ENCODE measurements at places on chromosomes 6 and 20. TPM values are rescaled to one million over a fixed set of nuclear protein-coding genes. Genes with fewer than 3 reads are reported as not detected.

DNA sequence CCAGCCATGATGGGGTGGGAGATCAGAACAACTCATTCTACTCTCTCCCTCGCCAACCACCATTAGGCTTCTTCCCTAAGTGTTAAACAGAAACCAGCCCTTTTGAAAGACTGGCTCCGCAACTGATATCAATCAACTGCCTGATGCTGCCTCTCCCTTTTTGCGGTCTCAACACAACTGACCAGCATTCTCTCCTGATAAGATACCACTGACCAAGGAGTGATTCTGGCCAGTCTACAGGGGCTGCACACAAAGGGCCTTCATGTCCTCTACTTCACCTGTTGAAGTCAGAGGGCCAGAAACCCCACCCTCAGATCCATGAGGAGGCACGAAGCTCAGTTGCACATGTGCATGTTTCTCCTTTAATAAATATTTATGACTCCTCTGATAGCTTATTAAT, 145.1 kb downstream of the CD24 start:
- DNase-seq: no peak

DNA sequence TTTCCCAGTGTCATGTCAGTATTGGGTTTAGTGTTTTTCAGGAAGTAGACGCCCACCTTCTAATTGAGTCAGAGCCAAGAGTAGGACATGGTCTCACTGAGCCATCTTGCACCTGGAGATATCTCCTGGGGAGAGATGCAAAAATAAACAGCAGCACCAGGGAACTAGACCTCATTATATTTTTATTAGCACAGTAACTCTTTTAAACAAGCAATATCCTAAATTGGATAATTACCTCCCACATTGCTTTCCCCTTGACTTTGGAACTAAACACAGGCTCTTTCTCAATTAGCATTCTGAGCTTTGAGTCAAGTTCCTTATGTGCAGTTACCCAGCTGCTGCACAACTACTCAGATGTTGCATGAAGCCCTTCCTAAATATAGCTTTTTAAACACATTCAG, 175.4 kb downstream of the IBTK start:
- DNase-seq: no peak

GRCh38 chr20:8432435-8433148, 300.5 kb downstream of the PLCB1 start:
- no peak for DNase-seq

DNA sequence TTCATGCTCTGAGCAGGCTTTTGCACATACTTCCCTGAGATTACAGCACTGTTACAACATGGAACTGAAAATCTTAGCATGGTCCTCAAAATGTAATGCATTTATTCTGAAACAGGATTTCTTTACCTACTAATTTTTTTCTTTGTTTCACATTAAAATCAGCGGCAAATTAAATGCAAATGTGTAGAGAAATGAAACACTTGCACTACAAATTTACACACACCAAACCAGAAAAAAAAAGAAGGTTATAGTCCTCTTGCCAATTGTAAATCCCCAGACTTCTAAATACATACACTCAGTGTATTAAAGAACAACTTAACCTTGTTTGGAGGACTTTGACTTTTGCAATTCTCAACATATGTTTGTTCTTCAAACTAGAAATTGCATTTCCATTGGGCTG, 210.9 kb upstream of the TBX18 start:
- no peak for DNase-seq

- no peak for DNase-seq
Measured at GRCh38 chr6:112231164-112231563, 23.2 kb downstream of the LAMA4 start.

DNA sequence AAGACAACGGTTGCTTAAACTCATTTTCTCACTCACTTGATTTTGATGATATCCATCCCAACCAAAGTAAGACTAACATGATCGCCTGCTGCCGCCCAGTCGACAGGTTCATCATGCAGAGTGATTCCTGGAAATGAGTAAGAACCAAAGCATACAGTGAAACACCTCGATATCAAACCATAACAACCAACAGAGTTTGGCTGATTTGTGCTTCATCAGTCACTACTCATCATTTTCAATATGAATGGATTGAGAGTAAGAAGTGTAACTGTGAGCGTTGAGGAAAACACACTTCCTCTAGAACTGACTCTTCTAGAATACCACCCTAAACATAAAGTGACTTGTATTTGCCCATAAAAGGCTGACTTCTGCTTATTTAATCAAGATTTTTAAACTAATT, 29.2 kb upstream of the ALDH8A1 start:
- DNase-seq: no peak

GRCh38 chr6:29451471-29452193, 5.2 kb downstream of the OR11A1 start:
- no peak for DNase-seq

DNA sequence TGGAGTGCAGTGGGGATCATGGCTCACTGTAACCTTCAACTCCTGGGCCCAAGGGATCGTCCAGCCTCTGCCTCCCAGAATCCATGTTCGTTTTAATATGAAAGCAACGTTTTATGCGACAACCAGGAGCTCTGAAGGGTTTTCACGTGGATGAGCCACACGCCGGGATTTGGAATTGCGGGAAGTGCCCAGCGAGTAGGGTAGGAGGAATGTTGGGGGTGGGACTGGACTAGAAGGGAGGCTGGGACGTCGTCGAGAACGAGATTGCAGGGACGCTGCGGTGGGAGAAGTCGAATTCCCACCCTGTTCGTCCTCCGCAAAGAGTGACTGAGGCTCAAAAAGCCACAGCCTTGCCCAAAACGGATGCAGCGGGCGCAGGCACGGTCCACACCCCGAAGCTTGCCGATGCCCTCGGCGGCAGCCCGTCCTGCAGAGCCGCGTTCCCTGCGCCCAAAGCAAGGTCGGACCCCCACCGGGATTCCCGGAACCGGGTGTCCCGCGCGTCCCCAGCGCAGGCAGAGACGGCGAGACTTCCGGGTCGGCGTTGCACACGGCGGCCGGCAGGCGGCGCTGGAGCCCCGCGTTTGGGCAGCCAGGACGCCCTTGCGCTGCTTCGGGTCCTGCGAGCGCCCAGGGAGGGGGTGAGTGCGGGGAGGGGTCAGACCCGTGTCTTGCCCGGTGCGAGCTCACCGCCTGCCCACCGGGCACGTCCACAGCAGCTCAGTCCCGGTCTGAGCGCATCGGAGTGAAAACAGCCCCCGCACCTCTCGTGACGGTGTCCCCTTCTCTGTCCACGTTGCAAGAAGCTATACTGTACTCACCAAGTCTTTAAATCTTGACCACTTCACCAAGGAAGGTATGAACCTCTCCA, 87.8 kb downstream of the DHX35 start:
- DNase-seq: peak; percentile 20

GRCh38 chr20:61061981-61062380, 190.1 kb upstream of the CDH4 start:
- no peak for DNase-seq

- DNase-seq: no peak
Measured at GRCh38 chr20:2253256-2253655, 42.5 kb upstream of the TGM3 start.

GRCh38 chr20:5580940-5581708, 169.1 kb upstream of the SHLD1 start:
- no peak for DNase-seq

GRCh38 chr6:132934496-132934895, 120.1 kb downstream of the RPS12 start:
- no peak for DNase-seq

DNA sequence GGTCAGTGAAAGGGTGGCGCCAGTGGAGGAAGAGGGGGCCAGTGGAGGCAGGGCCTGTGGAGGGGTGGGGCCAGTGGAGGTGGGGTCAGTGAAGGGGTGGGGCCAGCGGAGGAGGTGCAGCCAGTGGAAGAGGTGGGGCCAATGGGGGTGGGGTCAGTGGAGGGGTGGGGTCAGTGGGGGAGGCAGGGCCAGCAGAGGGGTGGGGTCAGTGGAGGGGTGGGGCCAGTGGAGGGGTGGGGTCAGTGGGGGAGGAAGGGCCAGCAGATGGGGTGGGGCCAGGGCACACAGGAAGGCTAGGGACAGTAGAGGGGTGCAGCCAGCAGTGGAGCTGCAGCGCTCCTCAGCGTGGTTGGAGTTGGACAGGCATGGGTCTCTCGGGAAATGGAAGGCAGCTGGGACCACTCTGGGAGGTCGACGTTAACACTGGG, 18.7 kb downstream of the ADRM1 start:
- no peak for DNase-seq

DNA sequence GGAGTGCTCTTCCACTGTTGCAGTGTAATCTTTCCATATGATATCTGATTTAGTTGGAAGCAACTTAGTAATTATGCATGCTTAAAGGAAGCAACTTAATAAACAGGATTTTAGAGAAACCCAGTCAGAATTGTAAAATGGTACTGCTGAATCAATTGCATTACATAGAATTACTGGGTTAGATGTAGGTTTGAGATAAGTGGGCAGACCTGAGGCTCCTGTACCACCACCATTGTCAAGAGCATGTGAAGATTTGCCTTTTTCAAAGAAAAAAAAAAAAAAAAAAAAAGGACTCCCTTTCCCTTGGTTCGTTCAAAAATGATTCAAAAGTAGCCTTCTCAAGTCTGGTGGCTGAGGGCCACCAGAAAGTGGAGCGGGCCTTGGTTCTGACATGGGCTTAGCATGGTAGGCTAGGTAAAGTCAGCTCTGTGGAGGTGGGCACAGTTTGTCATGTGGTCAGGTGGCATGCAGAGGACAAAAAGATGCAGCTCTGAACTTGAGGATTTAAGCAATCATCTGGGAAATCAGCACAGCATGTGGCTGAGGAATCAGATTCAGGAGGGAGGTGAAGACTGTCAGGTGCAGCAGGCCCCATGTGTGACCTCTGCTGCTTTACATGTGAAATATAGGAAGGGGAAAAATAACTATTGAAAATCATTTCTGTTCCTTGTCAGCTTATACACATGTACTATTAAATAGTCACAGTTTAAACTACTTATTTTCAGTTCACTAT, 32.4 kb downstream of the ARID1B start:
- DNase-seq: no peak

GRCh38 chr20:4375881-4376280, 345.8 kb upstream of the PRND start:
- DNase-seq: peak; percentile 68

GRCh38 chr6:36142971-36143838, 12.9 kb downstream of the MAPK13 start:
- DNase-seq: no peak

DNA sequence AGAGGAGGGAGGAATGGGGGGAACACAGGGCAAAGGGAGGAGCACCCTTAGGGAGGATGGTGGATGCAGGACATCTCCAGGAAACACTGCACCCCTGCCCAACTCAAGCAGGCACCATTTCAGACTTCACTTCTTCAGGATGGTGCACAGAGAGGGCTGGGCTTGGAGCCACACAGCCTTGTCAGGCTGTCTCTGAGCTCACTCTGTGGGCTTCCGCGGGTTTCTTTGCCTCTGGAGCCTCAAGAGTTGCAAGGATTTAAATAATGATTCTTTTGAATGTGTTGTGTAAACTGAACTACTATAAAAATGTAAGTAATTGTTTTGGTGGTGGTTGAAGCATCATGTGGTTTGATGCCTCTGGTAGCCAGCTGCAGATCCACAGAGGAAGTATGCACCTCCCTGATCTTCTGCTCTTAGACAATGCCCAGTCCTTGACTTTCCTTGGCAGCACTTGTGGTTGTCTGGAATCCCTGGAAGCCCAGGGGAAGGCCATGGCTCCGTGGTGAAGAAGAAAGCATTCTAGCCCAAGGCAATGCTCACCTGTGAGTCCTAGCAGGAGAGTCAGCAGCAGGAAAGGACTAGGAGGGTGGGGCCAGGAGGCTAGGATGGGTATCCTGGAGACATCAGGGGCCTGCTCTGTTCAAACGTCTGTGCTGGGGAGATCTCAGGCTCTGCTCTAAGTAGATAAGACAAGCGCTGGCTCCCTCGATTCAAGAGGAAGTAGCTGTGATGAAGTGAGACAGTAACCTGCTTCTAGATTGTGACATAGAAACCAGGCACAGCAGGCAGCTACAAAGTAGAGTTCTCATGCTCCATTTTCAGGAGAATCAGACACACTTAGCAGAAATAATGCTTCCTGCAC, 50.2 kb upstream of the SIRPG start:
- DNase-seq: no peak

DNA sequence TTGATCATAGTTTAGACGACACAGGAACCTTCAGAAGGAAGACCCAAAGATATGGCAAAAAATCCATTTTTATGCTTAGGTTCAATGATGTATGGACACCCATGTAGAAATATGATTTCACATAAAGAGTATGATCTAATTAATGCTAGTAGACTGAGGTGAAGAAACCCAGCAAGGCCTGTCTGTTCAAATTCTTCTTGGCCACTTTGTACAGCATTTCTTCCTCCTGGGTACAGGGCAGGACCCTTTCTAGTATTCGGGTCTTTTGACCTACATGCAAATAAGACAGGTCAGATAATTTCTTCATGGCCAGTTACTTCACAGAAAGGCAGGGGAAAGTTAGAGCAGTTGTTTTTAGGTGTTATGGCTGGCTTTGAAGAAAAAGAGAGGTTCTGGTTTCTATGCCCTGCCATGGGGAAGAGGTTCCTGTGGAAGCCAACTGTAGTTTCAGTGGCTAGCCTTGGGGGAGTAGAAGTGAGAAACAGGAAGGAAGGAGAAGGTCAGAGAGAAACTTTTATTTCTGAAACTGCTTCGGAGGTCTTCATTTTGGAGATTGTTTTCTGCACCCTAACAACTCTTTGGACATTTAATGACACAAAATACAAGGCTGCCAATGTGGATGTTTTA, 208.3 kb downstream of the PTPRK start:
- DNase-seq: no peak

DNA sequence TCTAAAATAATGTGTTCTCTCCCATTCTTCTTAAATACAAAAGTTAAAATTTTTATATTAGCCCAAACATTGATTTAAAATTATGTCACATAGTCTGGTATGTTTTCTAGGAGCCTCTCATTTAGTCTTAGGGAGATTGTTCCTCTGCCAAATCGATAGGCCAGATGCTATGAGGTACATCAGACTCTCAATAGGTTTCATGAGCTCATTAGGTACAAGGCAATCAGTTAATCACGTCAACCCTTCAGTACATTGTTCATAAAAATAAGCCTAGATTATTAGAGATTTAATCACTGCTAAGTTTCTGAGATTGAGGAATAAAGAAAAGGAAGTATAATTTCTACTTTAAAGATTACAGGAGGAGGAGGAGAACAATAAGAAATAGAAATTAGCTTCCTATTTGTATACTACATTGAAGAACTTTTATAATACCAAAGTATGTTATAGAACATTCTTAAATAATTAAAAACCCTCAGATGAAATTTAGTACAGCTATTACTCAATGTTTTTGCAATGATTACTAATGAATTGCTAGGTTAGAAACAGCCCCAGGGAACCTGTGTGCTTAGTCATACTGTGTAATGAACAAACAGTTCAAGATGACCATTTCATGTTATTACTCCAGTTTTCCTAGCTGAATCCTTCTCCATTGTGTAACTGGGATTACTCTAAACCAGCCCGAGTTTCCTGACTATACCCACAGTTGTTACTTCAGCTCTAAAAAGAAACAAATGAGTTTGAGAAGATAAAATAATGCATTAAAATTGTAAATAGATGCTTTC, 117.0 kb downstream of the BMP5 start:
- DNase-seq: peak; percentile 67

- DNase-seq: no peak
Measured at GRCh38 chr20:46870041-46870440, 24.6 kb upstream of the EYA2 start.

SYCP2 gene
- 0.24 TPM for polyA plus RNA-seq

ARMH2 gene
- not detected for polyA plus RNA-seq

AGER gene
- 2.6 TPM for polyA plus RNA-seq

TFAP2D gene
- not detected for polyA plus RNA-seq

ZKSCAN3 gene
- polyA plus RNA-seq: 4.7 TPM

CYP21A2 gene
- 0.05 TPM for polyA plus RNA-seq

UNC93A gene
- not detected for polyA plus RNA-seq
